Activated CD4-positive, alpha-beta T cell treated with anti-CD3 and anti-CD28 coated beads for 24 hours (primary cell): ENCODE measurements at places on chromosomes 6 and 20.

GRCh38 chr6:43770372-43771209 is 580 bp downstream of the VEGFA start:
- peak; percentile 20 for DNase-seq

GRCh38 chr20:46331611-46332361 is 23.5 kb upstream of the CDH22 start:
- no peak for DNase-seq

DNA sequence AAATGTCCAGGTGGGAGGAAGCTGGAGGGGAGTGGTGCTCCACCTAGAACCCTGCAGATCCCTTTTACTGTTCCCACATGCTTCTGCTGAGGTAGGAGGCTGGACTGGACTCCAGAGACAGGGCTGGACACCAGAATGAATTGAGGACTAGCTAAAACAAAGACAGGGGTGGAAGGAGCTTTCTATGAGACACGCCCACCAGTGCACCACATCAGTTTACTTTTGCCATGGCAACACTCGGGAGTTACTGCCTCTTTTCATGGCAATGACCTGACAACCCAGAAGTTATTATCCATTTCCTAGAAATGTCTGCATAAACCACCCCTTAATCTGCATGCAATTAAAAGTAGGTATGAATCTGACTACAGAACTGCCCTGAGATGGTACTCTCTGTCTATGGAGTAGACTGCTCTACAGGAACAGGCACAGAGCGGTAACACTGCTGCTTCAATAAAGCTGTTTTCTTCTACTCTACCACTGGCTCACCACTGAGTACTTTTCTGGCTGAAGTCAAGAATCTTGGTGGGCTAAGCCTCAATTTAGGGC is 211.7 kb downstream of the TFAP2C start:
- DNase-seq = no peak

DNA sequence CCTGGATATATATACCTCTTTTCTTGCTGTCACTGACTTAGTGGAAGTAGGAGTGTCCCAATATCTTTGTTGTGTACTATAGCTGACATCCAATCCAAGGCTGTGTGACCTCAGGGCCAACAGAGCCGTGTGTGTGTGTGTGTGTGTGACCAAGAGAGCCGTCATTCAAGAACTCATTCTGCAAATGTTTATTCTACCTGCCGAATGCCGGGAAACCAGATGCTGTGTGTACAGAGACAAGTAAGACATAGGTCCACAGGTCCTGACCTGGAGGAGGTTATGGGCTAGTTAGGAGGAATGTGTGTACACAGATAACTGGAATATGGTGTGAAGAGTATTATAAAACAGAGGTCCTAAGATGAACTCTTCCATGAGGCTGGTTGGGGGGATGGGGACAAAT is 190.0 kb downstream of the DHX35 start:
- DNase-seq = no peak

DNA sequence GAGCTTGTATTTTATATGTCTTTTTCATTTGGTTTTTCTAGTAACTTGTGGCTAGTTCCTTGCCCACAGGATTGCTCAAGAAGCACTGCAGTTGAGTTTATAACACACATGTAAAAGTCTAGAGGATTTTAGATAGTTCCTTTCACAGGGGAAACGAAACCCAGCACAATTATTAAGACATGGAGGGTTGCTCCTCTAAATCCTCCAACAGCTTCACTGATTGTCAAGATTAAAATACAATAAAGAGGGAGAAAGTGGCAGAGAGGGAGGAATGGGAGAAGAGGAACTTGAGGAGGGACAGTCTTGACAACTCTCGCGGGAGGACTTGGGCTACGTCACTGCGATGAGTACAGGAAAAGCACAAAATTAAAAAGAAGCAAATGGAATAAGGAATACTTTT is 9.7 kb upstream of the TBC1D7 start:
- no peak for DNase-seq

GRCh38 chr6:101070044-101070608 is 189.0 kb upstream of the ASCC3 start:
- DNase-seq = no peak

DNA sequence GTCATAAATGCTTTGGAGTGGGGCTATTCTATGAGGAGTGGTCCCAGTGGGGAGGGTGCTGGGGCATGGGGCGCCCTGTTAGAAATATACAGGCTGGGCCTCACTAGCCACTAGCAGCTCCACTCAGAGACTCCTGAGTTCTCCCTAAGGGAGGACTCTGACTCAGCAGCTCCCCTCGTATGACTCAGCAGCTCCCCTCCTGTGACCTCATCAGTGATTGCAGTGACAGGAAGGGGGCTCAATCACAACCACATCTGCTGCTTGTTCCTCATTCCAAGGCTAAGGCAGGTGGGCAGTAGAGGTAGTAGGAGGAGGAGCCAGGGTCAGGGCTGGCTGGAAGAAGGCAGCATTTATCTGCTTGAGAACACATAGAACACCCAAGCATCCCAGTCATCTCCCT is 73.7 kb downstream of the PRND start:
- DNase-seq = peak; percentile 39

DNA sequence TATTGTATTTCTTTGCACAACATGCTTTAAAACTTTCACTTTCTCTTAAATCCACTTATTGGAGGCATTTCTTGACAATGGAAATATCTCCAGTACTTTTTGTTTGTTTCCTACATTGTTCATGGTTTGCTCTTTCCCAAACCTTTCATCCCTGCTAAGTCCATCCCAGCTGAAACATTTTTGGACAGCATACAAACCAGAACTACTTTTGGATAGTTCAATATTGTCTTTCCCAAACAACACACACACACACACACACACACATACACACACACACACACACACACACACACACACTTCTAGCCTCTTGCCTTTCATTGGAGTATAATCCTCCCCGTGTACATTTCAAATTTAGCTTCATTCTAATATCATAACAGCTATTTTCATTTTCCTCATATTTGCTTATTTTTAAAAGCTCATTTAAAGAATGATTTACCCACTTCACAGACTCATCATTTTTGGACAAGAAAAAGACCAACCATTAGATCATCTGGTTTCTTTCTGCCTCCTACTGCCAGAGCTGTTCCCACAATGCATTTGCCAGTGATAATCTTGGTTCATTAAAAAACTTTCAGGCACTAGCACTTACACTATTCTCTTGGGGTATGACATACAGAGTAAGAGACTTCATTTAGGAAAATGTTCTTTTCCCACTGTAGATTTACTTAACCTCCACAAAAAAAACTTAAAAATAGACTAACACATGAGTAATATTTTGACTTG is 248.1 kb downstream of the CD109 start:
- no peak for DNase-seq

GRCh38 chr6:136738692-136739057 is 53.6 kb downstream of the MAP3K5 start:
- DNase-seq = no peak

DNA sequence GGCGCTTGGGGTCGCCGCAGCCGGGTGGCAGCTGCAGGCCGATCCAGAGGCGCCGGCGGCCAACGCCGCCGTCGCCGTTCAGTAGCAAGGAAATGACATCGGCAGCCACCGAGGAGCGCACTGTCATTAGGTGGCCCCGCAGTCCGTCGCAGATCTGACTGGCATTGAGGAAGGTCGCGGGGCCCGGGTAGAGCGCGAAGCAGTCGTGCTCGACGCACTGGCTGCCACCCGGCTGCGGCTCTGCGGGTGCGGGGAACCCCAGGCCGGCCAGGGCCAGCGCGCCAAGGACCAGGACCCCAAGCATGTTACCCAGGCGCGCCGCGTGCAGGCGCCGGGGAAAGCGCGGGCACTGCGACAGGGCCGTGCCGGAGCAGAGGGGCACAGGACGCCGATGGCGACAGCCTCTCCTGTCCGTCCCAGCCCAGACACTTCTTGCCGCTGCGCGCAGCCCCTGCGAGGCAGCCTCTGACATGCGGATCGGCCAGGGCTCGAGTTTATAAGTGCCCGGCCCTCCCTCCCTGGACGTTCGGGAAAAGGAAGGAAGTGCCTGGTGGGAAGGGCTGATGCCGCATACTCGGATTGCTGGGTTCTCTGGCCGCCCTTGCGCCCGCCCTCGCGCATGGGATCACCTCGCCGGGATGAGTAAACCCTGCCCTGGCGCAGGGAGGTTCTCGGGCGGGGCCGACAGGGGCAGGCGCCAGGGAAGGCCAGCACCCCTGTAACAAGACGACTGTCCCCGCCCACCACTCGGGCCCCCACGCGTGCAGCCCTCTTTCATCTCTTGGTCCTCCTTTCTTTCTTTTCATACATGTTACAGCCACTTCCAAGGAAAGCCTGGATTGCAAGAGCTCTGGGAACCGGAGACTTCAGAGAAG is at the start of gene THBD:
Gene THBD (minus strand): TSS at position 472 of the 875 bp plus-strand sequence. CDS start 168 bp downstream, at position 304.
- no peak for DNase-seq

- DNase-seq = no peak
These were observed 95.0 kb downstream of the TOX2 start for GRCh38 chr20:44009679-44009992.

- no peak for DNase-seq
These were observed 538.5 kb downstream of the BMP2 start for GRCh38 chr20:7305976-7306375.

- DNase-seq = peak; percentile 22
These were observed 137.2 kb downstream of the MAP3K4 start for GRCh38 chr6:161128680-161129196.

DNA sequence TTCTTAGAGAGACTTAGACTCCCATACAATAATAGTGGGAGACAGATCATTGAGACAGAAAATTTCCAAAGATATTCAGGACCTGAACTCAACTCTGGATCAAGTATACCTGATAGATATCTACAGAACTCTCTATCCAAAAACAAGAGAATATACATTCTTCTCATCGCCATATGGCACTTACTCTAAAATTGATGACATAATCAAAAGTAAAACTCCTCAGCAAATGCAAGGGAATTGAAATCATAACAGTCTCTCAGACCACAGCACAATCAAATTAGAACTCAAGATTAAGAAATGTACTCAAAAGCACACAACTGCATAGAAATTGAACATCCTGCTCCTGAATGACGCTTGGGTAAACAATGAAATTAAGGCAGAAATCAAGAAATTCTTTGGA is 28.7 kb downstream of the PERP start:
- no peak for DNase-seq

DNA sequence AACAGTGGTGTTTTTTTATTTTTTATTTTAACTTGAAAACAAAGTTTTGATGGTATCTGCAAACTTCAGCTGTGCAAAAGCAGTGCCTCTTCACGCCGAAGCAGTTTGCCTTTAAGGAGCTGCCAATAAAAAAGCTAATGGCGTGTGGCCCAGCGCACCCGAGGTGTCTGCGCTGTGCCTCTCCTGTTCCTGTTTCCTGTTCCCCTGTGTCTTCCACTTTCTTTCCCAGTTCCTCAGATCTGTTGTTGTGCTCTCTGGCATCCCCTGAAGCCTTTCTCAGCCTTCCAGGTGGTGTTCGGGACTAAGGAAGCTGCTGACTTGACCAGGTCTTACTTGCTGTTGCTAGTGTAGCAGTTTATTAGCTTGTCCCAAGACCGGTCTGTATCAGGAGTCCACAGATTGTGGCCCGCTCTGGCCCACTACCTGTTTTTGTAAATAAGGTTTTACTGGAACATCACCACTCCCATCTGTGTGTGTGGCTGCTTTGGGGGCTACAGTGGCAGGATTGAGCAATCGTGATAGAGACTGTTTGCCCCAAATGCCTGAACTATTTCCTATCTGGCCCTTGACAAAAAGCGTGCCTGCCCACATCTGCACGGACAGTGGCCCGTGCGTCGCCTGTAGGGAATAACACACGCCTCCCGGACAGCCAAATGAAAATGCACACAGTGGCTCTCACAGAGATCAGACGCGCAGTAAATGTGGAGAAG is 178.3 kb downstream of the TMEM242 start:
- no peak for DNase-seq

DNA sequence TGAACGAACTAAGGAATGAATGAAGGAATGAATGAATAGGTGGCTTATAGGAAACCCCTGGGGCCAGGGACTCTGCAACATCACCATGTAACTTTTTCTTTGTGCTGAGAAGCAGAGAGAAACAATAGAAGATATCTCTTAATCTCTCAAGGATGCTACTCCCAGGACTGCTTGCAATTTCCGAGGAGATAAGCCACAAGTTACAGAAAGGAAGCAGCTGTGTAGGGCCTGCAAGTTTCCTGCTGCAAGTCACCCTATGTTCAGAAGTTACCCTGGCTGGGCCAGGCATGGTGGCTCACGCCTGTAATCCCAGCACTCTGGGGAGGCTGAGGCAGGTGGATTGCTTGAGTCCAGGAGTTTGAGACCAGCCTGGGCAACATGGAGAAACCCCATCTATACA is 7.3 kb upstream of the MAVS start:
- no peak for DNase-seq

GRCh38 chr6:168093634-168094033 is 14.6 kb upstream of the FRMD1 start:
- DNase-seq = no peak

GRCh38 chr6:98838975-98839374 is 4.6 kb downstream of the POU3F2 start:
- DNase-seq = no peak

DNA sequence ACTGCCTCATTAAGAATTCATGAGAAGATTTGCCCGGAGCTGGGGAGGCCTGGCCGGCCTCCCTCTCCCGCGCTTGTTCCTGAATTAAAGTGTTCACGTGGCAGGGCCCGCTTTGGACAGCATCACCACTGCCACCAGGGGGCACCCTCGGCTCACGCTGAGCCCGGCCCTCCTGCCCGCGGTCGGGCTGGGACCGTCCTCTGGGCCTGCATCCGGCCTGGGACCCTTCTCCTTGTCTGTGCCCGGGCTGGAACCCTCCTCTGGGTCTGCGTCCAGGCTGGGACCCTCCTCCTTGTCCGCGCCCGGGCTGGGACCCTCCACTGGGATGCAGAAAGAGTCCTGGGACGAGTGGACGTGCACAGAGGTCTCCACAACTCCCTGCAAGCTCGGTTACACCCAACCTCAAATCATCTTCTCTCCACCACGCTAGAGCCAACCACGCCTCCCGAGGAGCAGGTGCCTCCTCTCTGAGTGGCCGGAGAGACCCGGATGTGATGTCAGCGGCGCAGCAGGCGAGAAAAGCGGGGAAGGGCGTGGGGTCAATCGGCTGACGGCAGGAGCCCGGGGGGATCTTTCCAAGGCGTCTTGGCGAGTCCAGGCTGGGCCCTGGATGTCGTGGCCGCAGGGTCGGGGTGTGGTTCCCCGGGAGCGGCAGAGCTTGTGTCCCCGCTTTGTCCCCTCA is 50.9 kb upstream of the DACT2 start:
- DNase-seq = peak; percentile 58

DNA sequence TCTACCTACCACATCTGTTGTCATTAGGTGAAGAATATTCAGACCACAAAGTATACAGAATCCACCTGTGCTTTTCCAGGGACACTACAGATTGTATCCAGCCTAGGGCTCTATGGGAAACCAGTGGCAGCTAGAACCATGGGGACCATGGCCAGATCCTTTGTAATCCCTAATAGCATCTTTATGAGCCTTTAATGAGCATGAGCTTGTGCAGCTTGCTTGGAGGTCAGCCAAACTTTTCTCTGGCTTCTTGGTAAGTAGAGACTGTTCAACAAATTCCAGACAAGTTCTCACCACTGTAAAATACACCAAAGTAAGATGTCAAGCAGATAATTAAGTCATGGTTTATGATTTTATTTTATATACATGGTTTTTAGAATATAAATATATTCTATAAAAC is 301.6 kb upstream of the ADGRB3 start:
- no peak for DNase-seq
